Daoy (cell line): ENCODE measurements at places on chromosomes 3 and 15. TPM values are rescaled to one million over a fixed set of nuclear protein-coding genes. Genes with fewer than 3 reads are reported as not detected.

LRRC31 gene
- not detected in 2 replicates for total RNA-seq

CPLX3 gene
- not detected in 2 replicates for total RNA-seq

AP3B2 gene
- total RNA-seq, result 0.24 and 1.5 TPM in 2 replicates

ERICH6 gene
- not detected in 2 replicates for total RNA-seq

KY gene
- total RNA-seq, result 1.5 and 2.6 TPM in 2 replicates

EHHADH gene
- 7.4 and 8.6 TPM in 2 replicates for total RNA-seq

CTXN2 gene
- not detected in 2 replicates for total RNA-seq

PLSCR5 gene
- not detected in 2 replicates for total RNA-seq

- peak; percentile 83 for DNase-seq
Measured at GRCh38 chr3:172323894-172324610, 124.2 kb downstream of the GHSR start.

- DNase-seq, result no peak
Measured at GRCh38 chr15:64720188-64720587, 55.2 kb downstream of the RBPMS2 start.

GRCh38 chr3:78894787-78895186 is 873.0 kb downstream of the ROBO1 start:
- DNase-seq, result no peak

DNA sequence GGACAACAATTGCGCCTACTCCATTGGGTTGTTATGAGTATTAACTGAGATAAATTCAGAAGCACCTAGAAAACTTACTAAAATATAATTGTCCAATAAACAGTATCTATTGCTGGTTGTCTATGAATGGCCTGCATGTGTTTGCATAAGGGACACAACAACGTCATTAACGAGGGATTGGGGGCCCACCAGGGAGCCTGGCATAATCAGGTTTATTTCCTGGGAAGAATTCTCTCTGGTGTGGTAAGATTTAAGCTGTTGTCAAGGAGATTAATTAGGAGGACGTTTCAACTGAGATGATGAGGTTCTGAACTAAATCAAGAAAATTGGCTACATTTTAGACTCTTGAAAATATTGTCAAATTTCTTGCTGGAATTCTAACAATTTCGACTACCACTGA is 176.1 kb upstream of the CDIN1 start:
- DNase-seq, result no peak

- no peak for DNase-seq
Measured at GRCh38 chr3:107634099-107634489, 111.3 kb downstream of the BBX start.

- DNase-seq, result no peak
Measured at GRCh38 chr3:152199102-152199840, 69.5 kb upstream of the MBNL1 start.

- no peak for DNase-seq
Measured at GRCh38 chr15:80816049-80816653, 37.0 kb downstream of the CEMIP start.

- no peak for DNase-seq
Measured at GRCh38 chr15:57887825-57888224, 177.7 kb downstream of the ALDH1A2 start.
